ENCODE measurements at places on chromosomes 16 and 17.

GRCh38 chr17:78343187-78343542, 16.7 kb downstream of the SOCS3 start:
- ATAC-seq = peak; percentile 49

DNA sequence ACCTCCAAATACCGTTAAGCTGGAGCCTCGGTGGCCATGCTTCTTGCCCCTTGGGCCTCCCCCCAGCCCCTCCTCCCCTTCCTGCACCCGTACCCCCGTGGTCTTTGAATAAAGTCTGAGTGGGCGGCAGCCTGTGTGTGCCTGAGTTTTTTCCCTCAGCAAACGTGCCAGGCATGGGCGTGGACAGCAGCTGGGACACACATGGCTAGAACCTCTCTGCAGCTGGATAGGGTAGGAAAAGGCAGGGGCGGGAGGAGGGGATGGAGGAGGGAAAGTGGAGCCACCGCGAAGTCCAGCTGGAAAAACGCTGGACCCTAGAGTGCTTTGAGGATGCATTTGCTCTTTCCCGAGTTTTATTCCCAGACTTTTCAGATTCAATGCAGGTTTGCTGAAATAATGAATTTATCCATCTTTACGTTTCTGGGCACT, 928 bp downstream of the HBA1 start:
- no peak for ATAC-seq

DNA sequence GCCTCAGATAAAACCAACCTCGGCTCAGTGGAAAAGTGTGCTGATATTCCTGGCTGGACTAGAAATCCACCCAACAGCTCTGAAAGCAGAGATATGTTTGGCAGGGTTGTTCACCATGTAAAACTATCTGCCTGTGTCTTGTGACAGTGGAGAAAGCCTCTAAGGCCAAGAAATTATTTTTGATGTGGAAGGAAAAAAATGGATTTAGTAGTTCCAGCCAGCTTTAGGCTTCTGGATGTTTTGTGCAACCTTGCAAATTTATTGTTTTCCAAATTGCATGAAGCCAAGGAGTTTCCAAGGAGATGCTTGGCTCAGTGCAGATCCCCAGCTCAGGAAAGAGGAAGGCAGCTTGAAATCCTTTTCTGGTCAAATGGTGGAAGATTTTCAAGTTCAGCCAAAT, 31.6 kb downstream of the TEKT5 start:
- ATAC-seq = no peak

DNA sequence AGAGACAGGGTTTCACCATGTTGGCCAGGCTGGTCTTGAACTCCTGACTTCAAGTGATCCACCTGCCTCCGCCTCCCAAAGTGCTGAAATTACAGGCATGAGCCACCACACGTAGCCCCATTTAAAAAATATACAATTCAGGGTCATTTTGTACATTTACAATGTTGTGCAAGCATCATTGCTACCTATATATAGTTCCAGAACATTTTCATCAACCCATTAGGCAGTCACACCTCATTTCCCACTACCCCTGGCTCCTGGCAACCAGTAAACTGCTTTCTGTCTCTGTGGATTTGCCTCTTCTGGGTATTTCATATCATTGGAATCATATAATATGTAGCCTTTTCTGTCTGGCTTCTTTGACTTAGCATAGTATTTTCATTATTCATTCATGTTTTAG, 6.7 kb downstream of the LRRC36 start:
- no peak for ATAC-seq

DNA sequence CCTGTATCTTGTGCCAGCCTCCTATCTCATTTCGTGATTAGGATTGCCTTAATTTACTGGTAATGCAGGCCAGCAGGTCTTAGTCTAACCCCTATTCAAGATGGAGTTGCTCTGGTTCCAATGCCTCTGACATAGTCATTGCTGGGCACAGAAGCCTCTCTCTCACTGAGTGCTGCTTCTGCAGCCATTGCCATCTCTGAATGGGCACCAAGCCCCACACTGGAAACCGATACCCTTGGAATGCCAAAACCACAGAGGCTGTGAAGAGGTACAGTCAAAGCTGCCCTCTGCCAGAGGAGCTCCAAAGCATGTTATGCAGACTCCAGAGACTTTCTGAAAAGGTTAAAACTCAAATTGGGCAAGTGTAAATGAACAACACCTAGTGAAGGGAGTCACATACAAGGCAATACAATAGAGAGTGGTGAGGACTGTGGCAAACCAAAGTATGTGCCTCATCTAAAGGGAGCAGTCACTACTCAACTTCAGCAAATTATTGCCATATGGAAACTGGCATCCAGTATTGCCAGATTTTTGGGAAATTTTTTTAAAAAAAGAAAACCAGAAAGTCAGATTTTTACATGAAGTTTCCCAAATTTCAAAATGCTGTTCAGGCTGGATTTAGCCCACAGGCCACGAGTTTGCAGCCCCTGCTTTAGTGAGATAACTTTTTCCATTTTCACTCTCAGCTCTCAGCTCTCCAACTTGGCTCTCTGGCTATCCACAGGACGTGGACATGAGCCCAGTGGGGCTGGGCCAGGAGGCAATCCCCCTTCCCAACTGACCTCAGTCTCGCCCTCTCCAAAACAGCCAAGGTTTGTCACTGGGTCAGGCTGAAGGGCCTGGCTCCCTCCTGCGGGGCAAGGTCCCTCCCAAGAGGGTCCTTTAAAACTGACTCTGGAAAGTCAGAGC, 2.1 kb upstream of the MMP2 start:
- ATAC-seq = no peak

GRCh38 chr17:2602597-2603017, 9.2 kb downstream of the PAFAH1B1 start:
- ATAC-seq = no peak
